ENCODE measurements at places on chromosomes 2 and 18.
A peak's percentile ranks its signal among the peaks of the same experiment; 100 is the strongest.

DNA sequence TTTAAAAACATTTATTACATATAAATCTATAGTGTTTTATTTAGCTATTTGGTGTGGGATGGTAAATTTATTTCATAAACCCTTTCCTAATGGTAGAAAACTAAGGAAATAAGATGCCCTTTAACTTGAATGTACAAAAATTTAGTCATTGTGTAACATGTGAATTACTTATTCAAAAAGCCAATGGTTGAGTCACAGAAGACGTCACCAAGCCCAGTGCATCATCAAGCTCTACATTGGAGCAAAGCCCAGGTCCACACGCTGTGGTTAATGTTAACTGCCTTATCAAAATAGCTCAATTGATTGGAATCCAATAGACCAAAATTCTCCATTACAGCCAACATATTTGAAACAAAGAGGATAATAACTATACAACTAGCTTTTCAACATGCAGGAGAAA lies 145.5 kb upstream of the LYPD1 start:
- DNase-seq = no peak

GRCh38 chr2:222239945-222240675 lies 58.7 kb downstream of the PAX3 start:
- DNase-seq = no peak

- DNase-seq = peak; percentile 10
Measured at GRCh38 chr2:144382849-144383248, 137.1 kb downstream of the ZEB2 start.

DNA sequence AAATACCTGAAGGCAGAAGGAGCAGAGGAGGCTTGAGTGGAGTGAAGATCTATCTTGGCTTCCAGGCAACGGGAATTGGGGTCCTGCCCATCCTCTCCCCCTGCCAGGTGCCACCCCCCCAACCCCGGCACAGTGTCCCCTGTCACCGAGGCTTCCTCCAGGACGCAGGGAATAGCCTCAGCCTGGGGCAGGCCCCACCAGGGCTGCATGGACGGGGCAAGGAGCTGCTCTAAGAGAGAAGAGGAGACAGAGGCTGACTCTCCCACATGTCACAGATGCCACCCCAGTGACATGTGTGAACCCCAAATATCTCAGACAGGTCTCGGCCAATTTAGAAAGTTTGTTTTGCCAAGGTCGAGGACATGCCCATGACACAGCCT lies 42.1 kb downstream of the PXDN start:
- DNase-seq = no peak

- DNase-seq = no peak
Measured at GRCh38 chr2:227822416-227823003, 8.9 kb downstream of the CCL20 start.

DNA sequence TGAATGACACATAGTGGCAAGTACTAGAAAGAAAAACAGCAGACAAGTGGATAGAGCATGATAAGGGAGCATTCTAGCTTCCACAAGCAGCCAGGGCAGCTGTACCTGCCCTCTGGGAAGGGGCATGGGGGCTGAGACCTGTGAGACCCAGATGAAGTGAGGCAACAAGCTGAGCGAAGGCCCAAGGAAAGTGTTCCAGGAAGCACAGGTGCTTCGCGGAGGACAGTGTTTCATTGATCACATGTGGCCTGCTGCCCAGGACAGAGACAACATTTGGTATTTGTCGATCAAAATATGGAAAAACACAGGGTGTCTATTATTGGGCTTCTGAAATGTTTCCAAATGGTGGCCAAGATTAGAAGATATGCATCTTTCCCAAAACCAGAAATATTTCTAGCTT lies 149.1 kb downstream of the ZNF516 start:
- no peak for DNase-seq

GRCh38 chr2:207897541-207898353 lies 127.6 kb downstream of the PLEKHM3 start:
- no peak for DNase-seq

- no peak for DNase-seq
Measured at GRCh38 chr18:49064889-49065288, 114.1 kb upstream of the SMAD7 start.

DNA sequence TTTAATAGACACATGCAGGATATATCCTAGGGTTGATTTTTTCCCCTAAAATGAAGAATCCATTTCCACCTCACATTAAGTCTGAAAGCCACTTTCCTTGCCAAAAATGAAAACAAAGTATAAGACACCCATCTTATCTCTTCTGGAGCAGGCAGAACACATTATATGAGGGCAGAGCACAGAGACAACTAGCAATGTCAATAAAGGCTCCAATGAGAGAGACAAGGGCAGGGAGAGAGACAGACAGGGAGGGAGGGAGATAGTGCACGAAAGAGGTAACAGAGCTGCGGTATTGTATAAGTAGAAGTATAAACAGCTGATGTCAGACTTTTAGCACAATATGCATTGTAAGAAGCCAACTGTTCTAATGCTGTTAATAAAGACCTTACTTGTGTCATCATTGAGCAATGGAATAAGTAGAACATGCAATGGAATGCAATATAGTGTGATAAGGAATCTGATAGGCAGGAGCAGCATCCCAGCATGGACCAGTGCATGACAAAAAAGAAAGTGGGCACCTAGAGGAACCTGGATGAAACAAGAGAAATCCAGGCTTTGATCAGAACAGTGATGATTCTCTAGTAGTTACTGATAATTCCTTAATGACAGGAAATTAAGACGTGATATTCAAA lies 150.6 kb upstream of the TCF4 start:
- no peak for DNase-seq

DNA sequence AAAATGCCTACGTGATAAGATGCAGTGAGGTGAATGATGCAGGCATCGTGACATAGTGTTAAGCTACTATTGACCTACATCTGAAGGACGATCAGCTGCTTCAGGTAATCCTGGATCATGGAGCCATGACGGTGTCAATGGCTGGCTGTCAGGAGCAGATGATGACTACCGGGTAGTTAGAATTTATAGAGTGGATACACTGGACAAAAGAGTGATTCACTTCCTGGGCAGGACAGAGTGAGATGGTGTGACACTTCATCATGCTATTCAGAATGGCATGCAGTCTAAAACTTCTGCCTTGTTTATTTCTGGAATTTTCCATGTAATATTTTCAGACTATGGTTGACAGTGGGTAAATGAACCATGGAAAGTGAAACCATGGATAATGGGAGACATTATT lies 29.5 kb downstream of the METTL8 start:
- DNase-seq = no peak

DNA sequence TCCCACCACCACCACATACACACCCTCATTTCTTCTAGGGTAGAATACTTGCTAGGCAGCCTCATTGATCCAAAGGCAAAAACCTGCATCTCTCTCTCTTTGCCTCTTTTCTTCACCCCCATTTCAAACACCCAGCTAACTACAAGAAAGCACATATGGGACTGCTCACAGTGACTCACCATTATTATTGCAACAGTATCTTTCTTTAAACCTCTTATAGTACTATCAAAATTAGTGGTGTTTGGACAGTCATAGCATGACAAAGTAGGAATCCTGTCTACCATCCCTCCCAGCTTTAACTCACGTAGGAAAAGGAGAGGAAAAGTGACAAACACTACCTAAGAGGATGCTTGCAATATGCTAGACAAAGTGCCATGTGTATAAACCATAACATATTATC lies 422.5 kb upstream of the CRIM1 start:
- no peak for DNase-seq

DNA sequence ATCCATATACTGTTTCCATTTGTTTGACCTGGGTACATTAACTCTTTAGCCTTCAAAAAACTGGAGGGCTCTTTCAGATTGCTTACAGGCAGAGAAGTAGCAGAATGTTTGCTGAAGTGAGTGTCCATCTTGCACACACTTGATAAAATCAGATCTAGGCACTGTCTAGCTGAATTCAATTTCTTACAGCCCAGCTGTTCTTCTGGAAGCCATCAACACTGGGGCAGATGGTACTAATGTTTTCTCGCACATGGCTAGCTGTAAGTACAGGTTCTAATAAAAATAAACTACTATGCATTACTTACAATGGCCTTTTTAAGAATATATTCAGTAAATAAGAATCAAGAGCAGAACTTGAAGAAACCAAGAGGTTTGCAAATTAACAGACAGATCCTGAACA lies 175.9 kb downstream of the NBAS start:
- DNase-seq = no peak

- no peak for DNase-seq
Measured at GRCh38 chr18:2606335-2606734, 35.0 kb downstream of the NDC80 start.

DNA sequence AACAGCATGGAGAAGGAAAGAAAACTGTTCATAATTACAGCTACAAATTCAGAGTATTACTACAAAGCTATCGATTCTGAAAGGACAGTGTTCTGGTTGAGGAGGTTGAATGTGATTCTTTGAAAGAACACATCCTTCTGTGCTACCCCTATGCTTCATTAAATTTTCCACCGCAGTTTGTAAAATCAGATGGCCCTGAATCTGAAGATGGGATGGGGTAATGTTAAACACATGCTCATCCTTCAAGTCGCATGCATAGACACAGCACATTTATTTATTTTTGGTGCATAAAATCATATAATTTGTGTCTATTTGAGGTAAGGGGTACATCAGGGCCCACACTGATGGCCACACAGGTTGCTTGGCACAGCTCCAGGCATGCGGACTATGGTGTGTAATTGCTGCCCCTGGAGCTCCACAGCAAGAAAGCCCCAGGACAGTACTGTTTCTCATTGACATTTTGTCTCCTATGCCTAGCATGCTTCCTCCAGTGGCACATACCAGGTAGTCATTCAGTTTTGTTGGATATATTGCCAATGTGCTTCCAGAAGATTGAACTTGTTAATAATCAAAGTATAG lies 238.8 kb upstream of the TANK start:
- DNase-seq = no peak

GRCh38 chr18:36468161-36468560 lies 170.6 kb downstream of the FHOD3 start:
- no peak for DNase-seq

DNA sequence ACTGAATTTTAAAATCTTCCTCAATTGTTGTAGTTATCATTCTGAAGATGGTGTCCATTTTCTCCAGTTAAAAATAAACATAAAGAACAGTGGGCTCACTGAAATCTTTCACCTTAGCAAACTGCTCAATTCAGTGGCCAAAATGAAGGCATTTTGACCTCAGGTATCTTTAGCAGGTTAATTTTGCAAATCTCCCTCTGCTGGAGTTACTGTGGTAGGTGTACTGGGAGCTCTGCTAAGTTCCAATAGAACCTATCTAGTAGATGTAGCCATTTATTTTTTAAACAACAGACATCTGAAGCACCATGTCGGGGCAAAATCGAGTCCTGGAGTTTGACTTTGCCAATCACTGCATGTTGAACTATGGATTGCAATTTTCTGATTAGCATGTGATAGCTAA lies 177.1 kb downstream of the IRS1 start:
- DNase-seq = no peak

DNA sequence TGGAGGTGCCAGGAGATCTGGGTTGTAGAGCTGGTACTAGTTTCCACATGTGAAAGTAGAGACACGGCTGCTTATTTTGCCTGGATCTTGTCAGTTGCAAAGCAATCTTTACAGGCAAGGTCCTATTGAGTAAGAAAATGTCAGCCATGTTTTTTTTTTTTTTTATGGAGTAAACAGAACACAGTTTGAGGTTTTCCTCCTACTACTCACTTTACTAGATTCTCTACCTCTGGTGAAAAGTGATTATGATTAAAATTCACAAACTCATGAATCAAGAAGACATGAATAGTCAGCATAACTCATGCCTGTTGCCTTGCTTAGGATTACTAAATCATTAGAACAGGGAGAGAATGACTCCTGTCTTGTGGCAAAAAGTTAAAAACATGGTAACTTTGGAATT lies 70.1 kb upstream of the PNPT1 start:
- no peak for DNase-seq

- no peak for DNase-seq
Measured at GRCh38 chr18:79939096-79939495, 12.4 kb downstream of the SLC66A2 start.

GRCh38 chr2:240437551-240437860 lies 2.0 kb downstream of the GPC1 start:
- DNase-seq = no peak

- no peak for DNase-seq
Measured at GRCh38 chr18:52288403-52289004, 51.5 kb upstream of the DCC start.

- DNase-seq = no peak
Measured at GRCh38 chr2:72438364-72438763, 290.7 kb upstream of the CYP26B1 start.

DNA sequence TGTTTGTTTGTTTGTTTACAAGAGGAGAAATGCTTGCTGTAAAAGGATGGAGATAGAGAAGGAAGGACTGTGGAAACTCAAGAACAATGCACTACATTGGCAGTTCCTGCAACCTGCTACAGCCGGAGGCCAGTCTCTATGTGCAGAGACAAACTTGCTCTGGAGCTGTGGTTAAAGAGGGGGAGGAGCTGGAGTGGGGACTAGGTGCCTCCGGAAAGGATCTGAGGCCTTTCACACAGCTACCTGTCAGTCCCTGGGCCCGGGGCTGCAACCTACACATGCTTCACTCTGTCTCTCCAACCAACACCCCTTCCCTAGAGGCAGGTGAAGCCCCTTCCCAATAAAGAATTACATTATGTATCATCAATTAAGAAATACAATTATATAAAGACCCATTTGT lies 1234.0 kb upstream of the ZEB2 start:
- no peak for DNase-seq

DNA sequence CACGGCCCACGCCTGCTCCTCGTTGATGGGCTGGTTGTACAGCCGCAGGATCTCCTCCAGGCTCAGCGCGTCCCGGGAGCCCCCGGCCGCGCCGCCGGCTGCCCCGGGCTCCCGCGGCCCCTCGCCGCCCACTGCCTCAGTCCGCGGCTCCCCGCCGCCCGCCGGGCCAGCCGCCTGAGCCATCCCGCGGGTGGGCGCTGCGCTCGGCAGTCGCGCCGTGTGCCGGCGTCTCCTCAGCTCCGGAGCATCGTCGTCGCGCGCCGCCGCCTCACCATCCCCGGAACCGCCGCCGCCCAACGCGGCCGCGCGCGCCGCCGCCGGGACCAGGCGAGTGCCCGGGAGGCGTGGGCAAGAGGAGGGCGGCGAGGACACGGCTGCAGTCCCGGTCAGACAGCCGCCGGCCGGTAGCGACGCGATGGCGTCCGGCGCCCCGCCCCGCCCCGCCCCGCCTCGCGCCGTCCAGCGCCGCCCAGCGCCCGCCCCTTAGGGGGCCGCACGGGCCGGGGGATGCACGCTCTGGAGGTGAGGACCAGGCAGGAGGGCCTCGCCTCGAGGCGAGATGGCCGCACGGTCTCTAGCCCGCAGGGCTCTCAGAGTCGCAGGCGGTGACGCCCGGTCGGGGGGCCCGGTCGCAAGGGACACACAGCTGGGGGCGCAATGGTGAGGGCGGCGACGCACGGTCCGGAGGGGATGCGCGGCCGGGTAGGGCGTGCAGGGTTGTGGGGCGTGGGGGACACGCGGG lies at the start of gene SPIRE1:
TSS of gene SPIRE1 (minus strand) at position 424 of the 742 bp plus-strand sequence. CDS start at position 183, 241 bp downstream.
- DNase-seq = peak; percentile 14
